ENCODE measurements at places on chromosomes 13 and 19.
A peak's percentile ranks its signal among the peaks of the same experiment; 100 is the strongest.

DNA sequence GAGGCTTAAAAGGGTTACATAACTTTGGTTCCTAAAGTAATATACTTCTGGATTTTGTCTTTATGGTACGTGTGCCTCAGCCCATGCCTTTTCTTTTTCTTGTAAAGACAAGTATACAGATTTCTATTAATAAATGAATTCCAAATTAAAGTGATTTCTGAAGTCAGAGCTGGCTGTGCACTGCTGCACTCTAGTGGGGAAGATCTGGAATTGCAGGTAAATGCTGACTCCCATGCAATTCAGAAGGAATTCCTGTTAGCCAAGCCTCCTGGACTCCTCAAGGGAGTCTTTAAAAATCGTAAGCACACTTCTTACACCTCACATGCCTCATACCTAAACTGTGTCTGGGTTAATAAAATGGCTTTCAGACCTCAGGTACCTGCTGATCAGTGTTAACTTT, 118.4 kb upstream of the SLC7A1 start:
- no peak for DNase-seq

DNA sequence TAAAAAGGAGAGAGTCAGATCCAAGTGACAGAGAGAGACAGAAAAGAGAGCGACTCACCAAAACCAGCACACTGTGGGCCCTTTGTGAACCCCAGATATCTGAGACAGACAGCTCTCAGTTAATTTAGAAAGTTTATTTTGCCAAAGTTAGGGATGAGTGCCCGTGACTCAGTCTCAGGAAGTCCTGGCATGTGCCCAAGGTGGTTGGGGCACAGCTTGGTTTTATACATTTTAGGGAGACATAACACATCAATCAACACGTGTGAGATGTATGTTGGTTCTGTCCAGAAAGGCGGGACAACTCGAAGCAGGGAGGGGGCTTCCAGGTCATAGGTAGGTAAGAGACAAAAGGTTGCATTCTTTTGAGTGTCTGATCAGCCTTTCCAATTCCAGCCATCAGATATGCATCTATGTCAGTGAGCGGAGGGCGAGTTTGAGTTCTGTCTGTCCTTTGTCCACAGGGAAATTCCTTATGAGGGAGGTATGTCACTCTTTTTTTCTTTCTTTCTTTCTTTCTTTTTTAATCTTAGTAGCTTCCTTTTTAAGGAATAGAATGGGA, 37.2 kb upstream of the ATP11A start:
- no peak for DNase-seq

- no peak for DNase-seq
Observed at GRCh38 chr13:21147827-21148226, 28.5 kb downstream of the SKA3 start.

GRCh38 chr13:86892330-86892729, 778.8 kb upstream of the SLITRK5 start:
- no peak for DNase-seq

GRCh38 chr13:24747248-24748060, 16.5 kb upstream of the RNF17 start:
- peak; percentile 27 for DNase-seq

GRCh38 chr13:113792236-113792770, 33.3 kb downstream of the TMEM255B start:
- DNase-seq: no peak
